ENCODE measurements at places on chromosomes 1 and 21.

DNA sequence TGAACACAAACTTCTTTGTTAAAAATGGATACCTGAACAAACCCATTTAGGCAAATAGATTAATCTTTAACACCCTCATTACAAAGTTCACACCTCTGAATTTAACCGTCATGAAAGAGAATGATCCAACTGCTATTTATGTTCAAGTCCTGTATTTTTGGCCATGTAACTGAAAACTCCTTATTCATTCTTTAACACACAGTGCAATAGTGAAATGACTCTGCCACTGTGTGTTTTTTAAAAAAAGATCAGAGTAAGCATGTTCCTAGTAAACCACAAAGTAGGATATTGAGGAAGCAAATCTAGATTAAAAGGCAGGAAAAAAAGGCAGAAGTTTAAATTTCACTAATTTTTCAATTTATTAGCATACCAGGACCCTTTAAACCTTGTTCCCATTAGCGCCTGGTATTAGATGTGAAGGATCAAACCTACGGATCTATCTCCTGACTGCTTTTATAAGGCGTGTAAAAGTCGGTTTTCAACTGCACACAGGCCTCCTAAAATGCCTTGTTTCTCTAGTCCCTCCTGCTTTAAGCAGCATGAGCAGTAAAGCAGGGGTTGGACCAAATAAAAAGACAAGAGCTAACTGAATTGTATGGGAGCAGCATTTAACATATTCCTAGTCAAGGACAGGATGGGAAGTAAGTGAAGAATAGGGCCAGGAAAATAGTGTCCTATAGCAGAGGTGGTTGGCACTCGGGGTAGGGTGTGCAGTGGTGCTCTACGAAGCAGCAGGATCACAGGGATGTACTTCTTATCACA, 33.4 kb downstream of the NUCKS1 start:
- no peak for DNase-seq

- DNase-seq = no peak
Measured at GRCh38 chr1:5428351-5428750, 563.9 kb downstream of the NPHP4 start.

DNA sequence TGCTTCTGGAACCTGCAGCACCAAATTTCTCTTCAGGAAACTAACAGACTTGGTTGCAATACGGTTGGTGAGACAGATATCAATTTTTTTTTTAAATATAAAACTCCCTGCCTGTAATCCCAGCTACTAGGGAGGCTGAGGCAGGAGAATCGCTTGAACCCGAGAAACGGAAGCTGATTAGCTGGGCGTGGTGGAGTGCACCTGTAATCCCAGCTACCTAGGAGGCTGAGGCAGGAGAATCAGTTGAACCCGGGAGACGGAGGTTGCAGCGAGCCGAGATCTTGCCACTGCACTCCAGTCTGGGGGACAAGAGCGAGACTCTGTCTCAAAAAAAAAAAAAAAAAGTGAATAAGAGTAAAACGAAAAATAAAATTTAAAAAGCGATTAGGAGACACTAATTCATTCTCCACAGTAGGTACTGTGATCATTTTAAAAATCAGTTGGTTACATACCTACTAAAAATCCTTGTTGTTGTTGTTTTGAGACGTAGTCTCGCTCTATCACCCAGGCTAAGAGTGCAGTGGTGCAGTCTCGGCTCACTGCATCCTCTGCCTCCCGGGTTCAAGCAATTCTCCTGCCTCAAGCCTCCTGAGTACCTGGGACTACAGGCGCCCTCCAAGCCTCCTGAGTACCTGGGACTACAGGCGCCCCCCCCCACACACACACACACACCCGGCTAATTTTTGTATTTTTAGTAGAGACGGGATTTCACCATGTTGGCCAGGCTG, 796 bp upstream of the RBM8A start:
- no peak for DNase-seq

- DNase-seq = no peak
Measured at GRCh38 chr1:212583643-212584042, 24.9 kb upstream of the ATF3 start.

GRCh38 chr1:19648689-19649088, 4.6 kb downstream of the NBL1 start:
- DNase-seq = no peak

DNA sequence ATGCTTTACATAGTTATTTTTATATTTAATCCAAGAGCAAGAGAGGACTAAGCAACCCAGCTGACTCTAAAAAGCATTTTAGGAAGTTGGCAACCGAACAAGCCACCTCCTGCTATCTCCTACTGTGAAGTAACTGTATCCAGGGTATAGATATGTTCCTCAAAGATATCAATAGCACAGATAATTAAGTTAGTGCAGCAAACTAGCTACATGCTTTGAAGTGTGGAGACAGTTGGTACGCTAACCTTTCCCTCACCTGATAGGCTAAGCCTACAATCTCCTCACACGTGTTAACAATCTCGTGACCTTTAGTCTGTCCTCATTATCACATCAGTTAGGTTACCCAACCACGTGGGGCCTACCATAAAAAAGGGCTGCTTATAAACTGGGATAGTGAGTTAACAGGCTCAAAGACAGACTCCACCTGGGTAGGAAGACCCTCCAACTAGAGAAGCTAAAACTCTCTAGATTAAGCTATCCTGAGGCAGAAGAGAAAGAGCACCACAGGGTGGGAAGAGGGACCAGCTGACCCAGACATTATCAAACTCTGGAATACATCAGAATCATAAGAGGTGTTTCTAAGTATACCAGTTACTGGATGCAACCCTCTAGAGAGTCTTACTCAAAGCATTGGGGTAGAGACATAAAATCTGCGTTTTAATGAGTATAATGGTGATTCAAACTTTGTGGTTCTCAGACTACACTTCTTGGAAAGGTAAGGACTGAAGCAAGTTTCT, 340.1 kb upstream of the ESRRG start:
- DNase-seq = no peak

GRCh38 chr21:38247738-38248510, 8.9 kb upstream of the KCNJ15 start:
- DNase-seq = no peak

DNA sequence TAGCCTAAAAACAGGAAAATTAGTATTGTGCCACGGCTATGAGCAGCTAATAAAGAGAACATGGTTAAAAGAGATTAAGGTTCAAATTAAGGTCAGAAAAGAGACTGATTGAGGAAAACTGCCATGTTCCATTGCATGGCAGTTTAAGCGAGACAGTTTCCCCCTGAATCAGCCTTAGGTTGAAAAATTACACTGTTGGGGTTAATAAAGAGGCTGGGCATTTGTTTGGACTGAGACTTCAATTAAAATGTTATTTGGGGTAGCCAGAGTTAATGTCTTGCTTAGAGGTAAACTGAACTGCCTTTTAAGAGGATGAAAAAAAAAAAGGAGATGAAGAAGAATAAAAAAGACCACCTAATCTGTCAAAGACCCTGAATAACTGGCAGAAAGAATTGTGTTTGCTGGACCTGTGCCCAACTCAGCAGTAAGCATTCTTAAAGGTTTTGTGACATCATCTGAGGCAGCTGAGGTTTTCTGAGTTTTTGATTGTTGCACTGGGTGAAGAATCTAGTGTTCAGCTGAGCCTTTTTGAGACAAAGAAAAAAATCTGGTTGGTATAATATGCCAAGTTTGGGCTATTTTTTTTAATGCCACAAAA, 17.7 kb upstream of the PROX1 start:
- no peak for DNase-seq

DNA sequence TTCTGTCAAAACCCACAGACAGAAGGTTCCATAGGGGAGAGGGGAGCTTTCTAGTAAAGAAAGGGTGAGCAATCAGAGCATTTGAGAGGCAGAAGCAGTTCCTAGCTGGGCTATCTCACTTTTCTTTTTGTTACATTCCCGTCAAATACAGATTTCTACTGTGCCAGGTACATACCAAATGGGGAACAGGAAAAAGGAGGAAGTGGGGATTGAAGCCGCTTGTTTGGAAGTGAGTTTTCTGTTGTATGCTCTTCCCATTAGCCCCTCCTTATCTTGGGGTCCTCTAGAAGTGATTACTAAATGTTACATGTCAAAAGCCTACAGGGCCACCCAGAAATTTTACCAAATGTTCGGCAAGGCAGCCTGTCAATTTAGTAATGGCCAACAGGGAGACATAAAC, 116.1 kb downstream of the PAPPA2 start:
- no peak for DNase-seq

- no peak for DNase-seq
Measured at GRCh38 chr1:4653796-4654725, at the start of gene AJAP1. Gene AJAP1, plus strand, starts transcription at chr1:4654609. Its CDS starts 817 bp downstream, at chr1:4655426.

DNA sequence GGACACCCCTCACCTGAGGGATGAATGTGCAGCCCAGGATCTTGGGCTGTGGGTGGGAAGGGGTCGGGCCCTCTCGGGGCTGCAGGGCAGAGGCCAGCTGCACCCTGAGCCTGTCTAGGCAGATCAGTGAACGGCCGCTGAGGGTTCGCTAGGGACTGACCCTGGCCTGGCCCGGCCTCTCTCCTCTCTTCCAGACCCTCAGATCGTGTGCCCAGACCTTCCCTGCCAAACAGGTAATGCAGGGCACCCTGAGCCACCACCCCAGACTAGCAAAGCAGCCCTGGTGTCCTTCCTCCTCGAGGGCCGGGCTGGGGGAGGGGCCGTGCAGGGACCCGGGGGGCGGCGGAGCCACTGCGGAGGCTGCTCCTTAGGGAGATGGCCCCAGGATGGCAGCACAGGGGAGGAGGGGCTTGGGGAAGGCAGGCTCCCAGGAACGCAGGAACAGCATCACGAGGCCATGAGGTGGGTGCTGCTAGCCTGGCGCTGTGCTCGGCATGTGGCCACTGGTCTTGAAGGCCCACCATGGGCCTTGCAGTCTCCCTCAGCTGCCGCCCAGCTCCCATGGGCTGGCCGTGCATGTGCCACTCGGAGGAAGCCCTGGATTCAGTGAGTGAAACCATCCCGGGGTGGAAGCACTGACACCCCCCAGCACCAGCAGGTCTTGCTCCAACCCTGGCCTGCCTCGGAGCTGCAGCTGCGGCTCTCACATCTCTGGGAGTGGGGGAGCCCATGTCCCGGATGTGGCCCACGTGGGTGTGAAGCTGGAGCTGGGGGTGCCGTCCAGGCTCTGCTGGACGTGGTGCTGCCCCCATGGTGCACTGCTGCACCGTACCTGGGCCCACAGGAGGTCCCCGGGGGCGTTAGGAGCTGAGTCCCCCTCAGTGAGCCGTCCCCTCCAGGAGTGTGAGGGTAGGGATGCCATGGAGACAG, 28.7 kb downstream of the COL6A2 start:
- no peak for DNase-seq

DNA sequence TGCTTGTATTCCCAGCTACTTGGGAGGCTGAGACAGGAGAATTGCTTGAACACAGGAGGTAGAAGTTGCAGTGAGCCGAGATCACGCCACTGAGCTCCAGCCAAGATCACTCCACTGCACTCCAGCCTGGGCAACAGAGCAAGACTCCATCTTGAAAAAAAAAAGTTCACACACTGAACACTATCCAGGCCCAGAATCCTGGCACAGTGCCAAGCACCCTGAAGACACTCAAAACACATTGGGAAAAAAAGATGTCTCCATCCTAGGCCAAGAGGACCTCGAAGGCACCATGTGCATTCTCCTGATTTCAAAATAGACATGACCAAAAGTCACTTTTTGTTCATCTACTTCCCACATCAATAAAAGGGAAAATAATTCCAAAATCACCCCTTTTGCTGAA, 38.7 kb downstream of the SLC9A1 start:
- DNase-seq = no peak

GRCh38 chr1:119915517-119915916, 19.2 kb upstream of the ADAM30 start:
- no peak for DNase-seq

DNA sequence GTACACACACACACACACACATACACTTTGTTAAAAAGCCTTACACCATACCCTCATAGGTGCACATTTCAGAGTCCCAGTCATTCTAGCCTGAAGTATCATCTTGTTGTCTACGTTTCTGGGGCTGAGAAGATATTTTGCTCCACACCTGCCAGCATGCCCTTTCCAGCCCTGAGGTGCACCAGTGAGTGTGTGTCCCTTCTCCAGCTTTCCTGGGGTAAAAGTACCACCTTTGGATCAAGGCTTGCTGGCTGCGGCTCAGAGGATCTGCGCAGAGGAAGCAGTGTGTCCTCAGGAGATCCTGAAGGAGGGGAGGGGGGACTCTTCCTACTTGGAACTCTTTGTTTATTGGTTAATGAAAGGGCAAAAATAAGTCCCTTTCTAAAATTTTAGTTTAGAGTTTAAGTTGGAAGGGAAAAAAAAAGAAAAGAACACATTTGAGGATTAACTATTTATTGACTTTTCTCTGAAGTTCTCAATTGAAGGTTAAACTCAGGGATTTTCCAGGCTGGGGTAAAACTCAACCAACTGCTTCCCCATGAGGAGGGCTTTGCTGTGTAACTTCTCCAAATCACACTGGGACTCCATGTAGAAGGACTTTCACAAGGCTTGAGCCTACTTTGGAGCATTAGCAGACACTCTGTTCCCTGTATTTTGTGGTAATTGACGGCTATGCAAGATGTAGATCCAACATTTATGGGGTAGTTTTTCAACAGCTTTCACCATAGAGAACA, 200.3 kb upstream of the SGIP1 start:
- no peak for DNase-seq

GRCh38 chr1:101050869-101051268, 25.3 kb upstream of the DPH5 start:
- DNase-seq = no peak

- DNase-seq = peak; percentile 59
Measured at GRCh38 chr1:101371259-101371658, 134.4 kb downstream of the S1PR1 start.

DNA sequence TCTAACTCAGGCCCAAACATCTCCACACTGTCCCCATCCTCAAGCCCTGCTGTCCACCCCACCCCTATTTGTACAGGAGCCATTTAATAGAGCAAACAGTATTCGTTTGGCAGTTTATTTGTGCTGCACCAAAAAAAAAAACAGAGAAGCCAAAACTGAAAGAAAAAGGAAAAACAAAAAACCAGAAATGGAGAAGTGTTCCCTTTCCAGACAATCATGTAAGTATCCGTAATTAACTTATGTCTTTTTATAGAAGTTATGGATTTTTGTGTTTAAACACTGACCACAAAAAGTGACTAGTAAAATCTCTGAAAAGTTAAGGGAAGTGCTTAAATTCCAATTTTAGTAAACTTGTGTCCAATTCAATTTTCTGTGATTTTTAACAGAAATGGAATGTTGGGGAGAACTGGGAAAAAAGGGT, 40.4 kb upstream of the ZBTB18 start:
- no peak for DNase-seq

DNA sequence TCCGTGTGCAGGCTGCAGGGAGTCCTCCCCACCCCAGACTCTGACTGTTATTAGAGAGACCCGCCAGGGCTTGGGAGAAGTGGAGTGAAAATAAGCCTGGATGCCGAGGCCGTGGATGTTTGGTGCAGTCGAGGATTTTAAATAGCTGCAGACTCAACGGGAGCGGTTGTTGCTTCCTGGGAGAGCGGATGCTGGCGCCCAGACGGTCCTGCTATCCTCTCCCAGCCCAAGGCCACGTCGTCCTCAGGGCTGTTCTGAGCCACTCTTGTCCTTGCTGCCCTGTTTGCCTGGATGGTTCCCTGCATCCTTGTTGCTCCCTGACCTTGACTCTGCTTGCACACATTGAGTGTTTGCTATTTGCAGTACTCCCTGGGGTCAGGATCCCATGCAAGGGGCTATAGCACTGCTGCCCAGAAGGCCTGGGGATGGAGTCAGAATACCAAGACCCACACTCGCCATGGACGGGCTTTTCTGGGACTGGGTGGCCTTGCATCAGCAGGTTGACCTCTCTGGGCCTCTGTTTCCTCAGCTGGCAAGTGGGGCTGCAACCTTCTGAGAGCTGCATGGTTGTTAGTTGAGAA, 205.3 kb upstream of the C1orf174 start:
- DNase-seq = no peak

- DNase-seq = no peak
Measured at GRCh38 chr1:224188286-224188685, 5.2 kb downstream of the DEGS1 start.
